ENCODE measurements at places on chromosomes 3 and 15. TPM values are rescaled to one million over a fixed set of nuclear protein-coding genes. Genes with fewer than 3 reads are reported as not detected.

DNA sequence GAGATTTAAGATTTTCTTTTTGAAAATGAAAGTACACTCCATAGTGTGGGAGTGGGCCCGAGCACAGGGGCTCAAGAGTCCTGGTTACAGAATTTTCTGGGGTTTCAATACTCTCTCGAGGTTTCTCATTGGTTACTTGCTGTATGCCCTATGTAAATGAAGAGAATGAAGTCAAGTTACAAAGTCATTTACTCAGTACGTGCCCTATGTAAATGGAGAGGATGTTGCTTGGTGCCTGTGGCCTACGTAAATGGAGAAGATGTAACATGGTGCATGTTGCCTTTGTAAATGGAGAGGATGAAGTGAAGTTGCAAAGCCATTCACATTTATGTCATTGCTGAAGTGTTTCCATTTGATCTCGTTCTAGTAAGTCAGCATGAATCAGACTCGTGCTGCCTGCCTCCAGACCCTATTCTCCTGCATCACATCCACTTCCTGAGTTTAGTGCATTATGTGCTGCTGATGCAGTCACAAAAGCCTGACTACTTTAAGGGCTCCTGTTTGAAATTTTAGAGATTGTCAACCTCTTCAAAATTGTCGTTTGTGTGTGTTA lies 302.0 kb downstream of the ZBBX start:
- no peak for DNase-seq

DNA sequence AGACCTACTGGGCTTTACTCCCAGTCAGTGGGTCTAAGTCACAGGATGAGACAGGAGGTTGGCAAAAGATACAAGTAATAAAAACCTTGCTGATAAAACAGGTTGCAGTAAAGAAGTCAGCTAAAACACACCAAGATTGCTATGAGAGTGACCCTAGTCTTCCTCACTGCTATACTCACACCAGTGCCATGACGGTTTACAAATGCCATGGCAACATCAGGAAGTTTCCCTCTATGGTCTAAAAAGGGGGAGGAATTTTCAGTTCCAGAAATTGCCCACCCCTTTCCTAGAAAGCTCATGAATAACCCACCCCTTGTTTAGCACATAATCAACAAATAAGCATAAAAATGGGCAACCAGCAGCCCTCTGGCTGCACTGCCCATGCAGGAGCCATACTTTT lies 966.7 kb upstream of the ROBO1 start:
- no peak for DNase-seq

GRCh38 chr3:94121161-94121560 lies 58.3 kb downstream of the NSUN3 start:
- no peak for DNase-seq

- DNase-seq, result no peak
Observed at GRCh38 chr15:56892659-56893363, 25.6 kb upstream of the TCF12 start.

- DNase-seq, result no peak
Observed at GRCh38 chr3:132536442-132537153, 60.5 kb upstream of the ACKR4 start.

KCTD6 gene
- polyA plus RNA-seq, result 15.4 TPM
